ENCODE measurements at places on chromosomes 7 and 10. TPM values are rescaled to one million over a fixed set of nuclear protein-coding genes. Genes with fewer than 3 reads are reported as not detected.
A peak's percentile ranks its signal among the peaks of the same experiment; 100 is the strongest.

DNA sequence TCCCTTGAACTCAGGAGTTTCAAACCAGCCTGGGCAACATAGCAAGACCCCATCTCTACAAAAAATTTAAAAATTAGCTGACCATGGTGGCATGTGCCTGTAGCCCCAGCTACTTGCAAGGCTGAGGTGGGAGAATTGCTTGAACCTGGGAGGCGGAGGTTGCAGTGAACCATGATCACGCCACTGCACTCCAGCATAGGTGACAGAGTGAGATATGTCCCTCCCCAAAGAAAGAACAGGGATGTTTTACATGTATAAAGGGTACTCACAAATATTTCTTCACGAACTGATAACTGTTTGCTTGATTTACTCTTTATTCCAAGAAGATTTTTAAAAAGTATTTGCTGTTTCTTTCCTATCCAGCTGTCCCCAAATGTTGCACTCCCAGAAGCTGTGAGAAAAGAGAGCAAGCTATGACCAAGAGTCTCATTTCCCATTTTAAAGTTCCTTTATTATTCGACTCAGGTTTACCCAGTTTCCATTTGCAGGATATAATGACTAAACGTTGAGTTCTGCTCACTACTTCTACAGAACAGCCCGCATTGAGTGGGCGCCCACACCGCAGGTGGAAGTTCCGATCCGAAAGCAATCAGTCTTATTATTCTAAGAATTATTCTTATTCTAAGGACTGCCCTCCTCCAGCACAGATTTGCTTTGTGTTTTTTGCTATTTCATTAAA is 90.7 kb downstream of the APBB1IP start:
- DNase-seq: no peak

GRCh38 chr10:1881636-1882035 is 144.3 kb upstream of the ADARB2 start:
- no peak for DNase-seq

The MRC1 gene
- not detected for total RNA-seq

DNA sequence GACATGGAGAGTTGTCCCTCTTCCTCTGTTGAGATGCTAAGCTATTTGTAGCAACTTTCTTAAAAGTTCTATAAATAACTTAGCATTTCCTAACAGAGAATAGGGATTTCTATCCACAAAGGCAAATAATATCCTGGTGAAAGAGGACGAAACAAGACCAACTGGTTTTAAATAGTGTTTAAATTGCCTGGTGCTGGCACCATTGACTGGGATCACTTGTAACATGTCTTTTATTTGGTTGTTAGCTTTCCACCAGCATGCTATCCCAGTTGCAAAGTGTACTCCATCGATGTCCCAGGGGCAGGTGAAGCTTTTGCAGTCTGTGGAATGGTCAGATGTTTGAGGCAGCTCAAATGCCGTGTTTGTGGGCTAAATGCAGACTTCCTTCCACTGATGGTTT is 3.7 kb downstream of the SUFU start:
- DNase-seq: no peak

The LRIT1 gene
- not detected for total RNA-seq

GRCh38 chr10:121753726-121754476 is 155.7 kb upstream of the FGFR2 start:
- peak; percentile 79 for DNase-seq
